ENCODE measurements at places on chromosomes 11 and 22. TPM values are rescaled to one million over a fixed set of nuclear protein-coding genes. Genes with fewer than 3 reads are reported as not detected.

Gene FADS2
- 37.6 TPM for total RNA-seq

Gene OPCML
- total RNA-seq, result not detected

Gene EHF
- not detected for total RNA-seq

Gene ADSL
- total RNA-seq, result 31.3 TPM

Gene SLC22A12
- total RNA-seq, result not detected

Gene KRTAP5-7
- total RNA-seq, result not detected

Gene IFITM1
- 650 TPM for total RNA-seq

All from ascending aorta (tissue), 2 donors.